Dermis blood vessel endothelial cell (primary cell): ENCODE measurements at places on chromosomes 2 and 18. TPM values are rescaled to one million over a fixed set of nuclear protein-coding genes. Genes with fewer than 3 reads are reported as not detected.

DNA sequence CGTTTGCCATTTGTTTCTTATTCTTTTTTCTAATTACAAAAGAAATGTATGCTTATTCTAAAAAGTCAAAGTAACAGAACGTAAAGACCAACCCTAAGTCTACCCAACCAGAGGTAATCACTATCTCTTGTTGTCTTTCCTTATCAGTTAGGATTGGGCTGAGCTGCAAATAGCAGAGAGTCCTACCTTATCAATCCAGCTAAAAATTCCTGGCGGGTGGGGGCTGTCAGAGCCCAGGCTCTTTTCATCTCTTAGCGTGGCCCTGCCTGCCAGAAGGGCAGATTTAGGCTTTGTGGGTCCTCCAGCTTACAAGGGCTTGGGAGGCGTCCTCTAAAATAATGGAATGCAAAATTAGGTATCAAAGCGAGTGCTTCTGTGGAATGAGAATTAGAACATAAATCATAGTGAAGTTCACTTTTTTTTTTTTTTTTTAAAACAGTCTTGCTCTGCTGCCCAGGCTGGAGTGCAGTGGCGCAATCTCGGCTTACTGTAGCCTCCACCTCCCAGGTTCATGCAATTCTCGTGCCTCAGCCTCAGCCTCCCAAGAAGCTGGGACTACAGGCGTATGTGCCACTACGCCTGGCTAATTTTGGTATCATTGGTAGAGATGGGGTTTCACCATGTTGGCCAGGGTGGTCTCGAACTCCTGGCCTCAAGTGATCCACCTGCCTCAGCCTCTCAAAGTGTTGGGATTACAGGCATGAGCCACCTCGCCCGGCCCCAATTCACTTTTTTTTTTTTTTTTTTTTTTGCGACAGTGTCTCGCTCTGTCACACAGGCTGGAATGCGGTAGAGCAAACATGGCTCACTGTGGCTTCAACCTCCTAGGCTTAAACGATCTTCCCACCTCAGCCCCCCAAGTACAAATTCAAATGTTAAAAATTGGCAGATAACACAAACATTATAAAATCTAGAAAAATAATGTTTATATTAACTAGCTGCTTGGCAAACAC lies 57.4 kb upstream of the B3GNT7 start:
- DNase-seq = no peak

DNA sequence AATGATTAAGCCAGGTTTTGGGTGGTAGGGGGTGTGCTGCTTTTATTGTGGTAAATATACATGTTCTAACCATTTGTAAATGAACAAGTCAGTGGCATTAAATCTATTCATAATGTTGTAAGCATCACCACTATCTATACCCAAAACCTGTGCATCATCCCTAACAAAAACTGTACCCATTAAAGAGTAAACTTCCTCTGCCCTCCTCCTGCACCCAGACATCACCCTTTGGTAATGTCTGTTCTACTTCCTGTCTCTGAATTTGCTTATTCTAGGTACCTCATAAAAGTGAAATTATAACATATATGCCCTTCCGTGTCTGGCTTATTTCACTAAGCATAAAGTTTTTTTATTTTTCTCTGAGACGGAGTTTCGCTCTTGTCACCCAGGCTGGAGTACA lies 14.1 kb downstream of the RIF1 start:
- no peak for DNase-seq

GRCh38 chr18:26424428-26425147 lies 123.8 kb downstream of the KCTD1 start:
- DNase-seq = no peak

- DNase-seq = no peak
These were observed 5.0 kb downstream of the HPCAL1 start for GRCh38 chr2:10307561-10308156.

GRCh38 chr2:41854227-41854626 lies 193.6 kb upstream of the PKDCC start:
- DNase-seq = no peak

DNA sequence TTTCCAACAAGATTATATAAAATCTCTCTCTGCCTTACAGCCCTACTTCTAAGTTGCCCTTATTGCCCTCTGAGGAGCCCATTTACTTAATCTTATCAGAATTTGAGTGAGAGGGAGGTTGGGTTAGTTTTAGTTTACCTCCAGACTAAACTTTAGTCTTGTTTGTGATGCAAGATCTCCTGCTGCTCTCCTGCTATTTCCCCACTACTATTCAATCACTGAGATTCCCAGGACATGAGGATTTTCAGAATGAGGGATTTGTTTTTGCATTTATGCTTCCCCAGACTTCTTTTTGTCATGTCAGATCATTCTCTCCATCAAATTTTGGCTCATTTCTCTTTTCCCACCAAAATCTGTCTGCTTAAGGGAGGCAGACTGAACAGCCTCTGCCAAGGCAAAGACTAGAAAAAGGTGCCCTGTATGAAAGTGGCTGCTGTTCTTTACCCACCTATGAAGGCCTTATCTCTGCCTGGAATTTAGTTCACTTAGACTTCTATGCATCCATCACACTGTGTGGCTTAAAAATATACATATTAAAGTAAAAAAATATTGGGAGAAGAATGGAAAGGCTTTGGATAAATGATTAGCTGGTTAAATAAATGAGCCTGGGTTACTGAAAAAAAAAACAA lies 401.3 kb downstream of the PID1 start:
- no peak for DNase-seq

DNA sequence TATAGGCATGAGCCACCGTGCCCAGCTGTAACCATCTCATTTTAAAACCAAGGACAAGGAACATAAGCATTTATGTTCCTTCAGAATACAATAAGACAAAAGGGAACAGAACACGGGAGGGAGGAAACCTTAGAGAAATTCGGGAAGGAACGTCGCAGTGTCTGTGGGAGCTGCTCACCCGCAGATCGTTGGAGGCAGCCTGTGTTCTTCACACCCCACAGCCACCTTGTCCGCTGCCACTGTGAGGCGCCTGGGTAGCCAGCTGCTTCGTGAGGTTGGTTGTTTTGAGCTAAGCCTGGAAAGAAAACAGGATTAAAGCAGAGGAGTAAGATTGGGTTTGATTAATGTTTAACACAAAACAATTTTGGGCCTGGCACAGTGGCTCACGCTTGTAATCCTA lies 250.0 kb downstream of the FHOD3 start:
- DNase-seq = no peak

GRCh38 chr2:169119851-169120250 lies 50.5 kb downstream of the DHRS9 start:
- no peak for DNase-seq

DNA sequence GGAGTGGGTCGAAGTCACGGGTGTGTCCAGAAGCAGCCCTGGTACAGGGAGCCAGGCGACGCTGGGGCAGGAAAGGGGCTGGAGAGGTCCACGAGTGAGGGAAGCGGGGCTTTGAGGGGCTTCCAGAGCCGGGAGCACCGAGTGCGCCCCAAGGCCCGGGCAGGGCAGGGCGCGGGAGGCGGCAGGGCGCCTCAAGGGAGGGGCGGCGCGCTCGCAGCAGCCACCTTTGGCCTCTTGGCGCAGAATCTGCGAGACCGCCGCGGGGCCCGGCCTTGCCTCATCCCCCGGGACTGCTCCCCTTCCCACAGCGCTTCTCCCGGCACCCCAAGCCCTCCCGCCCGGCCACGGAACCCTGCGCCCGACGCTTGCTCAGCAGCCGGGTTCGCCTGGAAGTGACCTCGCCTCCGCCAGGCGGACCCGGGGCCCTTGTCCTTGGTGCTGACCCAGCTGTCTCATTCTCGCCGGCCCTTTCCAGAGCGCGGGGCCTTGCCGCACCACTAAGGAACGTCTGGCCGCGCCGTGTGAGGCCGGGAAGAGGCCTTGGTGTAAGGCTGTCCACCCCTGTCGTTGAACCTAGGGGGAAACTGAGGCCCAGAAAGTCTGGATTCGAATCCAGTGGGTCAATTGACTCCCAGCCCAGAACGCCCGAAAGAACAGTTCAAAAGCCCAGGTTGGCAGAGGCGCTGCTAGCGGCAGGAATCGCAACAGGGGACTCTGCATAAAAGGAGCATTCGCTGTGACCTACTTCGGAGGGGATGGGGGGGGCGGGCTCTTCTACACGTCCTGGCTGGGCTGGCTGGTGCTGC lies 584 bp upstream of the DNER start:
- peak; percentile 74 for DNase-seq

DNA sequence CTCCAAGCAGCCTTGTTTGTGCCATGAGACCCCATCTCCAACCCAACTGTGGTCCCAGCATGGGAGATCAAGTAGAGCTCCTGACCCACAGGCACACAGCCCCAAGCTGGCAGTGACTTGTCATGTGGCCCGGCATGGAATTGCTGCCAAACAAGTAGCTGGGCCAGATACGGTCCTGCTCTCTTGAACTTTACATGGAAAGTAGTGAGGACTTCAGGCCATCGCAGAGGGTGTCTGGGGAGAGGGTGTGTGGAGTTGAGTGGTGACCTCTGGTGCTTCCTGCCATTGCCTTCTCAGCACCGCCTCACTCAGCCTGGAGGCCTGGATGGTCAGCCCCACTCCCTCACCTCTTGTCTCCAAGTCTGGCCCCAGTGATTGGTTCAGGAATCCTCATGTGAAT lies 10.9 kb upstream of the SLC4A3 start:
- DNase-seq = no peak

DNA sequence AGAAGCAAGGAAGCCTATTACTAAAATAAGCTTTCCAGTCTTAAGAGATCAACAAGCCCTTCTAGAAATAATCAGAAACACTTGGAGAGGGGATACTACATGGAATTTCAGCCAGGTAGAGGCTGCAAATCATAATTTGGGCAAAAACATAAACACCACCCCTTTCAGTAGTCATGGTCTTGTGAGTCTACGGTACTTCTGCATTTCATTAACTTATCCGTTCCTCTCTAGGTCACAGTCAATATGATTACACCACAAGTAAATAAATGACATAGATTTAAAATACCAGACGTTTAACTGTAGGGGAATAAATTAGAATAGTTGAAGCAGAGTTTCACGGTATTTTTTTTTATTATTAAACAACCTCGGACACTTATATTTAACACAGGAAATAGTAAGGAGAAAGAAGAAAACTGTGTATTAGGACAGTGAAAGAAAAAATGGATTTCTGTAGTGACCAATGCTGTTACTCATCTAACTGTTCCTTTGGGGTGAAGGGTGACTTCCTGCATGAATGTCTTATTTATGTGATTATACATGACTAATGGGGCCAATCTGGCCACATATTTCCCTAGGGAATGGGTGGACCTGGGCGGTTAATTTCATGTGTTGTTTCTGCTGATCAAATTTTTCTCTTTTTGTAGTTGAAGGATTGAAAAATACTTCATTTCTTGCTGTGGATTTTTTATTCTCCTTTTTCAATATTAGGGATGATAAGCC lies 456.6 kb upstream of the UBE2E3 start:
- DNase-seq = peak; percentile 69

DNA sequence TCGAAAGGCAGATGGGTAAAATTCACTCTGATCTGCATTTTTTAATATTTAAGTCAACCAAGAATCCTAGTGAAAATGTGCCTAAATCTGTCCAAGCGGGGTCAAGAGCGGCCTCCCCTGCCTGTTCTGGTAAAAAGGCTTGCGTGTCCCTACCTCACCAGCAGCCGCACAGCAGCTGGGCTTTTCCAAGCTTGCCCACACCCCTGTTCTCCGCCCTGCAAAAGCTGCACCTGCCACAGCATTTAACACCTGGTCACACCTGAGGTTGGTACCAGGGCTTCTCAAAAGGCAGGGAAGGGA lies 25.8 kb upstream of the TMEM182 start:
- no peak for DNase-seq

GRCh38 chr2:232776435-232776834 lies at the start of gene KCNJ13:
Gene KCNJ13, minus strand, starts transcription at chr2:232776565. Its CDS starts 5,203 bp downstream, at chr2:232771362.
- no peak for DNase-seq

- DNase-seq = no peak
These were observed 1132.2 kb upstream of the FAM98A start for GRCh38 chr2:34731292-34731691.

DNA sequence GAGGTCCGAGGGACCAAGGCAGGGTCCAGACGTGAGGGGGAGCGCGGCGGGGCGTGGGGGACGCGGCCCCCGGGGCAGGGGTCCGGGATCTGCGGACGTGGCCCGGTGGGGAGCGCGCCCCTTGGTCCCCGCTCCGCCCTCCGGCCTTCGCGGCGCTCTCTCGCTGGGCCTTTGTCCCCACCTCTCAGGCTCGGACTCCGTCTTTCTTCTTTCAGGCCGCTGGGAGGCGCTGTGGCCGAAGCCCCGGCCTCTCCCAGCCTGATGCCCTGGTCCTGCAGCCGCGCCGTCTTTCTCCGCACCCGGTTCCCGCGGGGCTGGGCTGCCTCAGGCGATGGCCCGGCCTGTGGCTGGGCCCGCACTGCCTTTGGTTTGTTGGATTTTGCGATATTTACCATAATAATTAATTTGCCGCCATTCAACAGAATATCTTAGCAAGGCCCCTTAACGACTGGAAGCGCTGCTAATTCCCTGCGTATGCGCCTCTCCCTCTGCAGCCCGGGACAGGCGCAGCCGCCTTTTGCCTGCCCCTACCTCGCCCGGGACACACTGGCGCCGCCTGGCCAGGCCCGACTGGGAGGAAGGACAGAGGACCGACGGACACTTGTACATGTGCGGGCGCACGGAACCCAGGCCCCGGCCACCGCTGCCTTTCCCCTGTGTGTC lies 10.8 kb downstream of the SIX3 start:
- peak; percentile 82 for DNase-seq

DNA sequence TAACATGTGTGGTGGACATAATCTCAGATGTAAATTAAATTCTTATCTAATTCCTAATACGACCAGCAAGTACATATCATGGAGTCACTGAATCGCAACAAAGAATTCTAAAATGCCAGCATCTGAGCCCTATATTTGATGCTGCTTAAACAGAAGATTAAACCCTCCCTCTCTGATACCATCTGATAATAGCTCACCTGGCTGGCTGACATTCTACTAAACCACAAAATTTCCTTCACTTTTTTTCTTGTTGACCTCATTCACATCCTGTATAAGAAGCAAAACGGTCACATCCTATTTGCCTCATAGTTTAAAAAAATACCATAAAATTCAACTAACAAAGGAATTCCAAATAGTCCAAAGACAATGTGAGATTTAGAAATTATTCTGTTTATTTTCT lies 371.6 kb upstream of the SLC8A1 start:
- DNase-seq = no peak

DNA sequence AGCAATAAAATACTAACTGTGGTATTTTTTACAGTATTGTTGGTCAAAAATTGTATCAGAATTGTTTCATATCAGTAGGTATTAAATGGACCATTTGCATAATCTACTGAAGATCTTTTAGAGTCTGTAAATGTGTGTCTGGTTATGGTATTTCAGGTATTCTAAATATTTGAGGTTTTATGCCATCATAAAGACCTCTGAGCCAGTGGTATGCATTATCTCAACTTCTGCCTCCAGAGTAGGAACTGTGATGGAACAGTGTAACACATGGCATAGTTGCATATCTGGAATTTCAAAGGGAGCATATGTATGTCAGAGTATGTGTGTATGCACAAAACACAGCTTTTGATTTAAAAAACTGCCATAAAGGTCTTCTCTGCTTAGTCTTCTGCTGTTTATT lies 15.4 kb downstream of the GREB1L start:
- DNase-seq = no peak

- DNase-seq = no peak
These were observed 3.7 kb upstream of the SP9 start for GRCh38 chr2:174330945-174331594.

The NEU2 gene
- total RNA-seq = not detected in 2 replicates

The ALK gene
- total RNA-seq = not detected in 2 replicates

The HTR2B gene
- total RNA-seq = 4.4 and 4.8 TPM in 2 replicates

The DSC3 gene
- total RNA-seq = under 0.01 and 0.14 TPM in 2 replicates

The TMEM17 gene
- total RNA-seq = 0.51 and 1.1 TPM in 2 replicates

The IL1A gene
- total RNA-seq = under 0.01 and 0.19 TPM in 2 replicates

The KANSL3 gene
- 27.7 and 32.8 TPM in 2 replicates for total RNA-seq

The TUBA3E gene
- total RNA-seq = not detected in 2 replicates

The RNF103 gene
- total RNA-seq = 25.4 and 31.8 TPM in 2 replicates

The PROKR1 gene
- total RNA-seq = under 0.01 TPM in 1 of 2 replicates, not detected in the other

The COL4A4 gene
- total RNA-seq = 0.05 and 0.17 TPM in 2 replicates

The INHBB gene
- 8.5 and 11.8 TPM in 2 replicates for total RNA-seq

The KIF5C gene
- 0.14 and 0.34 TPM in 2 replicates for total RNA-seq
